ENCODE measurements at places on chromosomes 3 and 15.

DNA sequence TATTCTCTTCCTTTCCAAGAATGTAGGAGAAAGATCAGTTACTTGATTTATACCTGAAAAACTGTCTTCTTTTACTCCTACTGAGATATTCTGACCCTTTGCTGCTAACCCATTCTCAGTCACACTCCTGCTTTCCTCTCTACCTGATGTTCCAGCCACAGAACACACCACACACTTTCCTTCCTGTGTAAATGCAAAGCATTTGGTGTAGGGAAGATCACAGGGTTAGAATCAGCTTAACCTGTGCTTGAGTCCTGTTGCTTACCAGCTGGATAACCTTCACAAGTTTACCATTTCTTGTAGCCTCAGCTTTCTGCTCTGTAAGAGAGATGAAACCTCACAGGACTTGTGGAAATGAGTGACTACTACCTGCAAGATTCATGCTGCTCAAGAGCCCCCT, 489.8 kb upstream of the GOLIM4 start:
- DNase-seq, result no peak

DNA sequence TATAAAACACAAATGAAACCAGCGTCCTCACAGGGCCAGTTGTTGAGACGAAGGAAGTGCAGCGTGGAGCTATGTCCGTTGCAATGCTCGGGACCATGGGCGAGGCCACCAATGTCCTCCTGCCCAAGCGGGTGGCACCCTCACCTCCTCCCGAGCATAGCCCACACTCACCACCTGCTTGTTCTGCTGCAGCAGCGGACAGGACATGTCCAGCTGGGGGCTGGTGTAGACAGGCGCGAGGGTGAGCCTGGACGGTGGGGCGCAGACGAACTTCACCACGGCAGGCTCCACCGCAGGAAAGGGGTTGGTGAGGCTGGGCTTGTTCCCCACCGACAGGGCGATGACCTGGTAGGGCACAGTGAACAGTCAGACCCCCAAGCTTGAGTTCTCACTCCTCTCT, 62.1 kb downstream of the NUP210 start:
- DNase-seq, result no peak

- peak; percentile 62 for DNase-seq
Observed at GRCh38 chr3:112308151-112308911, 14.3 kb upstream of the SLC9C1 start.

GRCh38 chr3:138902171-138902570, 44.8 kb downstream of the FOXL2 start:
- no peak for DNase-seq

DNA sequence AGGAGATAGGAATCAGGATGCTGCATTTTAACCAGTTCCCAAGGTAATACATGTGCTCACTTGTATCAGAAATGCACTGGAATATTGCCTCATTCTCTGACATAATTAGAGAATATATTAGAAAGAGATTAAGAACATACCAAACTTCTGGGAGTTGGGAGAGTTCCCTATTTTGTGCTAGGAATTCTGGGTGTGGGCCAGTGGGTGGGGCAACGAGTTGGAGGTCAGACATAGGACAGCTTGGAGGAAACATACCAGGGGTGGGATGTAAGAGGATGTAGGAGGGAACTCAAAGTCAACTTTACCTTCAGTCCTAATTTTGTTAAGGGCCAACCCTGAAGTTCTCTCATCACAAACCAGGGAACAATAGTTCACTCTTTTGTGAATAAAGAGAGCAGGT, 83.6 kb downstream of the SLC7A14 start:
- no peak for DNase-seq

DNA sequence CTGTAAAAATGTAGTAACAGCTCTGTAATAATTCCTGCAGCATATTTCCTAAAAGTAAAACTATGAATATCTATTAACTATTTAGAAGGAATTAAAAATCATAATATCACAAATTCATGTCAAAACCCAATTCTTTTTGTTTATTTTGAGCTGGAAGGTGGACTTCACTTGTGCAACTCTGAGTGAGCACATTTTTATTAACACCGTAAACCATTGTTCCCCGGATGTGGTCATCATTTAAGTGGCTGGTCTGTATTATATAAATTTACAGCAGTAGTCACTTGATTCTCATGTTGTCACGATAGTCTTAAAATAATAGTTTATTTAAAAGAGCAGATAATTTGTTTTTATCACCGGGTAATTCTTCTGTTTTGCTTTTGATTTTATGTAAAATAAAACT, 43.0 kb upstream of the UTS2B start:
- DNase-seq, result no peak

GRCh38 chr15:59436774-59437141, 1.2 kb upstream of the FAM81A start:
- DNase-seq, result peak; percentile 36

DNA sequence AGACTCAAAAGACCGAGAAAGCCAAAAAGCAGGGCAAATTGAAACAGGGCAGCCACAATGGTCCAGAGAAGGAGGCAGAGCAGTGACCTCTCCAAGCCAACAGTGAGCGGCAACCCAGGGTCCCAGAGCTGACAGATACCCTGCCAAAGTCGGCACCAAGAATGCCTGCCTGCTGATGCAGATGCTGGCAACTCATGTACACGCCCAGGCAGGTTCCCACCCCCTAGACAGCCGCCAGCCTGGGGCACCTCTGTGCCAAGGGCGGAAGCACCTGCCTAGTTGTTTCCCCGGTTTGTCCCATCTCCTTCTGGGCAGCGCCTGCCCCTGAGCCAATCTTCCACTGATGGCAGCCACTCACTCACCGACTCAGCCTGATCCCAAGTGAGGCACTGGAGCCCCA, 22.1 kb downstream of the KLHL25 start:
- no peak for DNase-seq

GRCh38 chr3:122998206-122998605, 29.4 kb downstream of the SEMA5B start:
- no peak for DNase-seq

GRCh38 chr3:124082343-124082742, 90.4 kb upstream of the ROPN1 start:
- DNase-seq, result no peak
